NCI-H187 (cell line): ENCODE measurements at places on chromosomes 7 and 10.

GRCh38 chr10:33180390-33180789 is 154.1 kb downstream of the NRP1 start:
- DNase-seq: no peak

DNA sequence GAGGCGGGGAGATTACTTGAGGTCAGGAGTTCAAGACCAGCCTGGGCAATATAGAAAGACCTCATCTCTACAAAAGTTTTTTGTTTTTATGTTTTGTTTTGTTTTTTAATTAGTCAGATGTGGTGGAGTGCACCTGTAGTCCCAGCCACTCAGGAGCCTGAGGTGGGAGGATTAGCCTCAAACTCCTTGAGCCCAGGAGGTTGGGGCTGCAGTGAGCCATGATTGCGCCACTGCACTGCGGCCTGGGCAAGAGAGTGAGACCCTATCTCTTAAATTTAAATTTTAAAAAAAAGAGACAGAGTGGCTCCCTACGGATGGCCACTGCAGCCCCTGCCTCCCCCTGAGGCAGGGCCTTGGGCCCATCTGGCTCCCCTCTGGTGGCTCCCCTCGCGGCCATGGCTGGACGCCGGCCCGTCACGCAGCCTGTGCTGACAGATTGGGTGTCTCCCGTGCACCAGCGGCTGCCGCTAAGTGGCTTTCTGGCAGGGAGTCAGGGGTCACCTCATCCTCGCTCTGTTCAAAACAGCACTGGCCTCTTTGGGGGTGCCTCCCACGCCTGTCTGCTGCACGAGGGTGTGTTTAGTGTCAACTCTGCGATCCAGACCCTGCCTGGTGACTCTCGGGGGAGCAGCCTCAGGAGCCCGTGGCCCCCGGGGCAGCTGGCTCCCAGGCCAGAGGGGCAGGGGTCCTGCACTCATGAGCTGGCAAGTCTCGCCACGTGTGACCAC is 44.4 kb upstream of the ELN start:
- DNase-seq: no peak

DNA sequence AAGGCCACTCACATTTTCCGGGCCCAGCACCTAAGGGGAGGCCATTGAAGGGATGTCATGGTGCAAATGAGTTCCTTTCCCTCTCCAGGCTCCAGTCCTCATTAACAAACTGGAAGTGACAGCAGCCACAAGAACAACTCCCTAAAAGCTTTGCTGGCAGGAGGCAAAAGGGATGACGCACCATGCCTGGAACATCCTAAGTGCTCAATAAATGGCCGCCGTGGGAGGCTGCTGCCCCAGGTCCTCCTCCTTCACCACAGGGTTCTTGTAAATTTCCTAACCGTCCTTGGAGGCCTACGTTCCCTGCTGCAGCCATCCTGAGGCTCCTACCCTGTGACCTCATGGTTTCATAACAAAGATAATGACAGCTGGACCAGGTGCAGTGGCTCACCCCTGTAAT is 41.3 kb upstream of the CAMK1D start:
- DNase-seq: no peak

DNA sequence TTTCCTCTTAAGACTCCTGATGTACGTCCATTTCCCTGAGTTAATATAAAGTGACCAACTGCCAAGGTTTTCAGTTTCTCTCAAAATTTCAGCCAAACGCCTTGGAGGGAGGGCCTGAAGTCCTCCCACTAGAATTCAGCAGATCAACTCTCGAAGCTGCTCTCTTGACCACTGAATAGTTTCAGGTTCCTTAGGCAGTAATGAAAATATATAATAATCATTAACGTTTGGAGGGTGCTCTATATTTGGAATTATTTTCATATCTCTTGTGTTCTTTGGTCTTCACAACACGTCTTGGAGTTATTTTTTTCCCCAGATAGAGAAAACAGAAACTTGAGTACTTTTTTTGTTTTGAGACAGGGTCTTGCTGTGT is 123.6 kb upstream of the SFMBT2 start:
- no peak for DNase-seq

DNA sequence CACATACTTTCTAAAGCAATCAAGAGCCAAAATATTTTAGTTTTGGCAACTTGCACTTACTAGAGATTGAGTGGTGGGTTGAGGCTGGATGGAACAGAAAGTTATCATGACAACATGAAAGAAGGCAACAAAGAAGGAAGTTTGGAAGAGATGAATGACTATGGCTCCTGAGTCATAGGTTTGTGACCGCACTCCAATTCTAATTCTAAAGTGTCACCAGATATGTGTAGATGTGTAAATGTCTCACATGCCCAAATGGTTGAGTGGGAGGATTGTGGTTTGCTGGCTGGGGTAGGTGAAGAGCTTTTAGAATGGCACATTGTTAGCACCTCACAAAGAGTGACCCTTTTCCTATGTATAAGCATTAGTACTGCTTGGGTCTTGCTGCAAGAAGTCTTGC is 20.2 kb downstream of the TAS2R16 start:
- no peak for DNase-seq

GRCh38 chr7:30656006-30656957 is 26.0 kb downstream of the CRHR2 start:
- DNase-seq: no peak

DNA sequence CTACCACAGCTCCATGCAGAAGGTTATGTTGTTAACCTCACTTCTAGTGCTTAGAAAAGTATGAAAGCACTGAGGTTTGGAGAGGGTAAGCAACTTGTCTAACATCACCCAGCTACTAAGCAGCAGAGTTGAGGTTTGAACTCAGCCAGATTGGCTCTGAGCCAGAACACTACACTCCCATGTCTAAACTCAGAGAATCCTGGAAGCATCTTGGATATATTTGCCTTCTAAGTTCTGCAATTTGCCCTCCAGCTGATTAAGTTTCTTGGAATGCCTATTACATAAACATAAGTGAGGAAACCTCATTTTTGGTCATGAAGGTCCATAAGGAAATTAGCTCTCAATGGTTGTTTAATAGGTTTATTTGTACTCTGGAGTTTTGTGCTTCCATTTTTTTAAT is 78.1 kb upstream of the PHYHIPL start:
- DNase-seq: no peak

DNA sequence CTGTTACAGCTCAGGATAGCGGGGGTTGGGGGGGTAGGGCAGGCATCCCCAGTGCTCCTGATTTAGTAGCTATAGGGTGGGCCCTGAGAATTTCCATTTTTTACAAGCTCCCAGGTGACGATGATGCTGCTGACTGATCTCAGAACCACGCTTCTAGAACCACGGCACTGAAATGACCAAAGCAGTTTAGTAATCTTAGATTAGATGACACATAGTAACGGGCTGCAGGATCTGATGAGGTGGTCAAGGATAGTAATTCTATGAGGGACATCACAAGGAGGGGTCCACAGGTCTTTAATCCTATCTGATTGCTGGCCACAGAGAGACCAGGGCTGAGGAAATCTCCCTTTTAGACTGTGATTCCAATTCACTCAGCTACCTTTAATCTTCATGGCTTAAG is 167.2 kb downstream of the JAZF1 start:
- DNase-seq: no peak

- no peak for DNase-seq
Measured at GRCh38 chr10:116994113-116994890, 10.7 kb downstream of the SHTN1 start.

DNA sequence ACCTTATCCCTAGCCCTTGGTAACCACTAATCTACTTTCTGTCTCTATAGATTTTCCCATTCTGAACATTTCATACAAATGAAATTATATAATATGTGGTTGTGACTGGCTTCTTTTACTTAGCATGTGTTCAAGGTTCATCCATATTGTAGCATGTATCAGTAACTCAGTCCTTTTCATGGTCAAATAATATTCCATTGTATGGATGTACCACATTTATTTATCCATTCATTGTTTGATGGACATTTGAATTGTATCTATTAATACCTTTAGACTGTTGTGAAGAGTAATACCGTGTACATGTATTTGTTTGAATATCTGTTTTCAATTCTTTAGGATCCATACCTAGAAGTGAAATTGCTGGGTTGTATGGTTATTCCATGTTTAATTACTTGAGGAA is 210.2 kb downstream of the BMPER start:
- no peak for DNase-seq

DNA sequence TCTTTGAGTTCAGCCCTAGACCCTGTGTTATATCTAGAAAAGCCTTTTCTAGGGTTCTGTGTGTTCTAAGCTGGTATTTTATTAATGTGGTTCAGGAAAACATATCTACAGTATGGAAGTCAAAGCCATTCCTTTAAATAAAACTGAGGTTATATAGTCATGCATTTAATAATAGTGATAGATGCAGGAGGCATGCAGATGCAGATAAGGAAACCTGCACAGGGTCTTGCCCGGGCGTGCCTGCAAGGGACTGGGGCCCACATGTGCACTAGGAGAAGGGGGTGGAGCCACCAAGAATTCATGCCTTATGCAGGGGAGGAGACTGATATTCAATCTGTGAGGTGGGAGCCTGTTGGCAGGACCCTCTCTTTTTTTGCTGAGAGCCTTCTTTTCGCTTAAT is 171.5 kb downstream of the PRPF18 start:
- DNase-seq: no peak

- no peak for DNase-seq
Measured at GRCh38 chr10:88672041-88672440, 7.8 kb downstream of the LIPF start.

GRCh38 chr10:4442296-4442695 is 383.7 kb upstream of the AKR1E2 start:
- DNase-seq: no peak

- DNase-seq: no peak
Measured at GRCh38 chr10:14271621-14272020, 59.1 kb downstream of the FRMD4A start.

GRCh38 chr7:118306771-118307170 is 82.3 kb downstream of the ANKRD7 start:
- no peak for DNase-seq

- DNase-seq: no peak
Measured at GRCh38 chr7:39044489-39044888, 66.8 kb downstream of the POU6F2 start.

- no peak for DNase-seq
Measured at GRCh38 chr7:23469150-23469960, 936 bp downstream of the IGF2BP3 start.

GRCh38 chr10:43057231-43057711 is 19.6 kb upstream of the RET start:
- DNase-seq: no peak

DNA sequence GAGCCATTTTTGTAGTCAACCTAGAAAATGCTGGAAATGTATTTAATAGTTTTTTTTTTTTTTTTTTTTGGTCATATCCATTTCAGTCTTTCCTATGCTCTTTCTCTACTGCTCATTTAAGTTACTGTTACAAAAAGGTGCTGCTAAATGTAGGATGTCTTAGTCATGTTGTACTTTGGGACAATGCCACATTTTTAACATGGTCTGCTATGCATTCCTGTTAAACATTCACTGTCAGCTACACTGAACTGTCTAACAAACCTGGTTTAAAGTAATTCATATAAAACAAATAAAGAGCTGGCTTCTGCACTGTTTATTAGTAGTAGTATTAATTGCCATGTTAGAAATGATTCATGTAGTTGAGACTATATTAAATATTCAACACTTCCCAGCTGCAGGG is 108.6 kb downstream of the NSUN6 start:
- no peak for DNase-seq

DNA sequence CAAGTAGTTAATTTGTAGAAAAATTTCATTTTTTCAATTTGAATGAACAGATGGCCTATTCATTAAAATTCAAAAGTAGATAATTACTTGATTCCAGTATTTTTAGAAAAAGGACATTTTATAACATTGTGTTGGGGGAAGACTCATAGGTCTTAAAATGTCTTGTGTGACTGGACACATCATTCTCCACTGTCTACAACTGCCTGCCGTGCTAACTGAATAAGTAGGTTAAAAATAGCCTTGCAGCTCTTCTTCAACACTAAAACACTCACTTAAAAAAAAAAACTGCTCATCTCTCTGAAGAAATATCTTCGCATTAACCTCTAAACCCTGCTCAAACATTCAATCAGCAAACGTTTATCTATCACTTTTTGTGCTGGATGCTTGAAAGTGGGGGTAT is 253.8 kb downstream of the CSTF2T start:
- no peak for DNase-seq
